B cell (primary cell): ENCODE measurements at places on chromosomes 1 and 21.

GRCh38 chr21:34129039-34129891 lies 55.9 kb downstream of the MRPS6 start:
- no peak for DNase-seq

DNA sequence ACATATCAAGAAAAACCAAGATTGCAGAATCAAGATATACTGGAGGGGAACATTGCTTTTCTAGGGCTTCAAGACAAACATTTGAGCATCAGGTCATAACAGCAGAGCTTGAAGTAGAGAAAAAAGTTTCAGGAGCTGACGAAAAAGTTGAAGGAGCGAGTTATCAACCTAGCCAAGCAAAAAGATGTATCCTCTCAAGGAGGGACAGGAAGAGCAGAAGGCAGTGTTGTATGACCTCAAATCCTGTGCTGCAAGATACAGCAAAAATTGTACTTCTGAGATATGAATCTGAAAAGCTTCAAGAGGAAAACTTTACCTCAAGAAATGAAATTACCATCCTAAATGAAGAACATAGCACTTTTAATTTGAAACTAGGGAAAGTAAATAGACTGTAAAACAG lies 153.1 kb downstream of the AK5 start:
- no peak for DNase-seq

GRCh38 chr21:33478182-33478581 lies 1.6 kb downstream of the TMEM50B start:
- no peak for DNase-seq

GRCh38 chr1:169595764-169596711 lies 9.8 kb upstream of the F5 start:
- no peak for DNase-seq

DNA sequence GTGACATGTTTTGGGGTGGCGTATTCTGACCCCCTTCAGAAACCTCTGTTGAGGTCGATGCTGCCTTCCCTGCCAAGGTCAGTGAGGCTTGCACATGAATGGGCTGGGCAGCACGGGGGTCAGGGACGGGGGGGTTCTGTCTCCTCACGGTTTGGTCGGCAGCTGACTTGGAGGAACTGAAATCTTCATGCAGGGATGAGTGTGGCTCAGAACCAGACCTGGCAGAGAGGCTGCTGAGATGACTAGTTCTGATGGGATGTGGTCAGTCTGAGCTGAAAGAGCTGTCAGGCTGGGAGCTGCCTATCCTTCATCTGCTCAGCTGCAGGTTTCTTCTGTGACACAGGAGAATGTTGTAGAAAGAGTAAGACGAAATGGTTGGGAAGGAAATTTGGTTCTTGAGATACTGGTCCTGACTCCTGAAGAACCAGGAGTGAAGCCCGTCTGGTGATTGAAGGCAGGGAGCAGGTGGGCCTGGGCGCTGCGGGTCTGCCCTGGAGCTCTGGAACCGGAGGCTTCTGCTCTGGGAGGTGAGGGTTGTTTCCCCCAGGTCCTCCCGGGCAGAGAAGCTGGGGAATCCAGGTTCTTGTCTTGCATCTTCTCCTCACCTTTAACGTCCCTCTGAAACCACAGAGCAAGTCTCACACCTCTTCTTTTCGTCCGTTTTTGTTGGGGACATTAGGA lies 3.3 kb downstream of the SLX9 start:
- DNase-seq = no peak

- no peak for DNase-seq
These were observed 73.6 kb downstream of the GNG12 start for GRCh38 chr1:67759692-67760029.

- DNase-seq = no peak
These were observed 788 bp downstream of the ISG15 start for GRCh38 chr1:1013922-1014648.

DNA sequence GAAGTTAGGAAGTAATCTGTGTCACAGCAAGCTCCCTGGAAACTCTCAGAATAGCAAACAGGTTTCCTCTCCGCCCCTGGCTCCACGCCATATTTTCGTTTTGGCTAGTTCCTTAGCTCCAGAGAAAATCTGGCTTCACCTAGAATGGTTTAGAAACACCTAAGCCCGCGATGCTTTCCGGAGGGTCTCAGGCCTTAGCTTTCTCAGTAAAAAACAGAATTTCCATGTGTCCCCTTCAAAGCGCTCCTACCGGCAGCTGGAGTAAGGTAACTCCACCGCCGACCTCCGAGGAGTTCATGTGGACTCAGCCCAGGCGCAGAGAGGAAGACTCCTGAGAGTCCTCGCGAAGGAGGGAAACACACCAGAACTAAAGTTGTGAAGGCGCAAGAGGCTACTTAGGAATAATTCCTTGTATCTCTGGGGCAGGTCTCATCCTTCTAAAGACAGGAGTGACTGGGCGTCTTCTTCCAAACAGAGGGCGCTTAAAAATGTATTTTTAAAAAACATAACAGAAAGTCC lies 406 bp downstream of the KIAA0040 start:
- no peak for DNase-seq

DNA sequence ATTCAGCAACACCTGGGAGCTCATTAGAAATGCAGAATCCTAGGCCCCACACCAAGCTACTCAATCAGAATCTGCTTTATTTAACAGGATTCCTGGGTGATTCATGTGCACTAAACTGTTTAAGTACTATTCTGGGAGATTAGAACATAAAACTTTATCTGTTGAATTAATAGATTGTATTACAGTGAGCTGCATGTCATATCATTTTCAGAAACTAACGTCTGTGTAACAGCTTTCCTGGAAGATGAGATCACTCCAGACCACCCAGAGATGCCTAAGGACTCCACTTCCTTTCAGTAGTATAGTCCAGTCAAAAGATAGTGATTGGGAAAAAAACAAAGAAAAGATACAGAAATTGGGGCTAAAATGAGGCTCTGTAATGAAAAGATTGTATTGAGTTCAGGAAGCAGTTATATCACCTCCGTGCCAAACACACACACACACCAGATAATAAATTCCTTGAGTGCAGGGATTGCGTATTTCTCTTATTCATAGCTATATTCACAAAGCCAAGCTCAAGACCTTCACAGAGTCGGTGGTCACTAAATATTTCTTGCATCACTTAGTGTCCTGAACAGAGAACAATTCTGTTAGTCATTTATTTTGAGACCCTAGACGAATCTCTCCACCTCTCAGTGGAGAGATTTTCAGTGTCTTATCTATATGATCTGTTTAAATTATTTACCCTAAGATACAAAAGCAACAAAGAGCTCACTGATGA lies 178.2 kb downstream of the DSCAM start:
- DNase-seq = no peak

- DNase-seq = no peak
These were observed 27.9 kb downstream of the OPTC start for GRCh38 chr1:203521812-203522211.

DNA sequence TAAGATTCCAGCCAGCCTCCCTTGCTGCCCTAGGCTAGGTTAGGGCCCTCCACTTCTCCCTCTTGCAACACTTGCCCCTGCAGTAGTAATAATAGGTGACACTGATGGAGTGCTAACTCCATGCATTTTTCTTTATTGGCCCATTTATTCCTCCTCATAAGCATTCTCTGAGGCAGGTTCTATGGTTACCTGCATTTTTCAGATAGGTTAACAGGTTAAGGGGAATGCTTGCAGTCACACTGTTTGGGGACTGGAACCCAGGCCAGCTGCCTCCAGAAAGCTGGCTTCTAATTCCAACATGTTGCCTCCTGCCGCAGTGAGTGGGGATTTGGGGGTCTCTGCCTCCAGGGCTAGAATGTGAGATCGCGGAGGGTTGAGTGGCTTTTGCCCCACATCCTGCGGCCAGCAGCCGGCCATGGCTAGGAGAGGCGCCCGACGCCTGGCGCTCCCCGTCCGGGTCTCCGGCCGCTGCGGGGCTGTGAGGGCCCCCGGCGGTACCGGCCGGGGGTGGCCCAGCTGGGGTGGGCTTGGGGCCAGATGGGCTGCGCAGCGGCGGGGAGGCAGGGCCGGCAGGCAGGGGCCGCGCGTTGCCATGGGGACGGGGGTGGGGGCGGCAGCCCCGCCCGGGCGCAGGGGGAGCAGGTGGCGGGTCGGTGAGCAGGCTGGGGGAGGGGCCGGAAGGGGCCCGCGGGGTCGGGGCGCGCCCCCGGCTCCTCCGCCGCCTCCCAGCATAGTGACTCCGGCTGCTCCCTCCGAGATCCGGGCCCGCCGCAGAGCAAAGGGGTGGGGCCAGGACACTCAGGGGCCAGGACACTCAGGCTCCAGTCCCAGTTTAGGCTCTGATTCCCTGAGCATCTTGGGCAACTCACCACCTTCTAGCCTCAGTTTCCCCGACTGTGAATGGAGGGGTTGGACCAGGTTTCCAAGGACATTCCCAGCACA lies 68.4 kb upstream of the SSBP3 start:
- peak; percentile 39 for DNase-seq

DNA sequence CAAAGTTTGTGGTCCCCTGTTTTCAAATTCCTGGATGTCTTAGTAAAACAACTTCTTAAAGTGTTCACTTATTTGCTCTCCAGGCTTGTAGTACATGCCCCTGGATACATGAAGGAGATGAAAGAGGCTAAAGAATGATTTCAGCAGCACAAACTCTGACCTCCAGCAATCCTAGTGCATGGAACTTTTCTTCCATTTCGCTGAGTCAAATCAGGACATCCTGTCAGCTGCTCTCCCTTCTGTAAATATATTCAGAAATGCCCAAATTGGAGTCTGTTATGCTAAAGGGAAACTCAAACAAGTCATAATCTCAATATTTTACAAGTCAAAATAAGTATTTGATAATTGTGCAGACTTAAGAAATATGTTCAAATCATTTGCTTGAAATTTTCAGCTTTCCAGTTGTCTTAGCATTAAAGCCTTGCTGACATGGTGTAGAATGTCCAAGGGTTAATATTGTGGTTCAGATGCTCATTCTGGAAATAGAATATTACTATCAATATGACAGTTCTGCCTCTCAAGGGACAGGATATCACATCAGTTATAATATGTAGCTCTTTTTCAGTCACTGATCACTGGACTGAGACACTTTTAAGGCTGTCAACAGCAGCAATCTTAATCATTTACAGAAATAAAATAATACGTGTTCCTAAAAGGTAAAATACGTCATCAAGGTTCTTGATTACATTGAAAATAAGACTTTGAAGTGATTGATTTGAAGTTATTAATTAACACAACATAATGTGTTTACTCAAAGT lies 1157.3 kb downstream of the PLA2G4A start:
- no peak for DNase-seq

GRCh38 chr1:17089506-17089905 lies 29.7 kb downstream of the PADI2 start:
- no peak for DNase-seq
